ENCODE measurements at places on chromosomes 1 and 21.

GRCh38 chr1:110436635-110437034 is 14.3 kb upstream of the PROK1 start:
- DNase-seq, result no peak

DNA sequence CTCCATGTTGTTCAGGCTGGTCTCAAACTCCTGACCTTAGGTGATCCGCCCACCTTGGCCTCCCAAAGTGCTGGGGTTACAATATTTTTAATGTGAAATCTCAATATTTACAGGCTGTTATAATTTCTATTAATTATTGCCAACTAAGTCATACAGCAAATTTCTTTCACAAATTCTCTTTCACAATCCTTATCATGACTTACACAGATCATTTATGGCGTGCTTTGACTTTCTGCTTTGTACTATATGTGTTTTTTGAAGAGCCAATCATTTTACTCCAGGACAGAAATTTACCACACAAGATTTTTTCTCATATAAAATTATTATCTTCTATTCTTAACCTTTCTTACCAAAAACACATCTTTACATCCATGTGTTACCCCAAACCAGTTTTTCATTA is 1729.9 kb downstream of the NCAM2 start:
- no peak for DNase-seq

GRCh38 chr1:114508386-114508898 is 2.6 kb downstream of the TRIM33 start:
- DNase-seq, result no peak

- no peak for DNase-seq
These were observed 12.1 kb downstream of the PRKACB start for GRCh38 chr1:84156210-84156621.

DNA sequence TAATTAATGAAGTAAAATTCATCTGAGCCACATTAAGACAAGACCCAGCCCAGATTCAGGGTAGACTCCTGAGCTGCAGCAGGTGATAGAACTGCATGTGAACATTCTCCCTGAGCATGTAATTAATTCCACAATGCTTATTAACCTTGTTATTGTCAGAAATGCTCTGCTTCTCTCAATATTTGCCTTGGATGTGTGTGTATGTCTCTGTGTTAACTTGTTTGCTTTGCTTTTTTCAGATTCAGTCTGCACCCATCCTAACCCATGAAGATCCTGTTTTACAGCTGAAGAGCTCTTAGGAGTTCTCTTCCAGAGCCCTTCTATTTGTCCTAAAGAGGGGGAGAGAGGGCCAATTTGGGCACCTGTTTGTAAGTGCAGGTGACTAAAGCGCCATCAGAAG is 143.2 kb upstream of the BMP8A start:
- no peak for DNase-seq

- no peak for DNase-seq
These were observed 76.9 kb upstream of the GFI1 start for GRCh38 chr1:92563457-92564216.

DNA sequence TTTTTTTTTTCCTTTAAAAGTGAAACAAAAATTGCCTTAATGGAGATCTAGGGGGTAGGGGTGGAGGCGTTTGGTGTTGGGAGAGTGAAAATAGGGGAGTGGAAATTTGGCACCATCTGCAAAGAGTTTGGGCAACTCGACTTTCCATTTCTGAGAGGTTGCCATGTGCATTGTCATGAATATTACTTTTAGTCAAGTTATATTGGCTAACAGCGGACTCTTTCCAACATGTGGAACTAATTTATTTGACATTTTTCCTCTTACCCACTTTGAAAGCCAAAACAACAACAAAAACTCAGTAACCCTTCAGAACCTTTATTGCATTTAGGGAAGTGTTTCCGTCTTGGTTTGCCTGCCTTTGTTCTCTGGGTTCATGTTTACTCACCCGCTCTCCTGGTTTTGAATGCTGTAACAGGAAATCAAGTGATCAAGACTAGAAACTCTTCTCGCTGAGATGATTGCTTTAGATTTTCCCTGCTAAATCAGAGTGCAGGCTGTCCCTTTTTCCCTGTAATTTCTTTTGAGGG is 70.4 kb downstream of the CACHD1 start:
- DNase-seq, result no peak
